Suppressor macrophage treated with lipopolysaccharide for 1 hour (primary cell): ENCODE measurements at places on chromosomes 16 and 17.

- DNase-seq = no peak
Observed at GRCh38 chr17:15266325-15267125, 1.4 kb upstream of the PMP22 start.

- peak; percentile 75 for DNase-seq
Observed at GRCh38 chr16:10992797-10993196, 48.4 kb downstream of the CLEC16A start.

DNA sequence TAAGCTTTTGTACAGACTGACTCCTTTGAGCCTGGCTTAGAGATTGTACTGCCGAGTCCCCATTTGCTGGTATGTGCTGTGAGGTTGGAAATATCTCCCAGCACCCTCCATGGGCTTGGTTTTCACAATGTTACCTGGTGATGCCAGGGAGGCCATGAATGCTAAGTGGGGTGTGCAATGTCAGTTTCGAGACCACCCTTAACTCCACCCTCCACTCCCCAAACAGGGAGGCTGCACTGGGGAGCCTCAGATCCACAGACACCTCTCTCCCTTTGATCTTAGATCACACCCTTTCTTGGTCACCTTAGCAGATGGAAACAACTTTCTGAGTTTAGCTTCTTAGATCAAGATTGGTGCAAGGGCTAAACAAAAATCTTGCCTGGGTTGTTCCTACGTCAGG is 28.6 kb upstream of the PIK3R6 start:
- DNase-seq = no peak

- peak; percentile 43 for DNase-seq
Observed at GRCh38 chr17:4950075-4950745, 709 bp upstream of the ENO3 start.
